Endodermal cell (in vitro differentiated cells): ENCODE measurements at places on chromosomes 12 and 14. TPM values are rescaled to one million over a fixed set of nuclear protein-coding genes. Genes with fewer than 3 reads are reported as not detected.
A peak's percentile ranks its signal among the peaks of the same experiment; 100 is the strongest.

The AKAP3 gene
- total RNA-seq, result 0.69 to 0.86 TPM (median 0.75 TPM) in 3 replicates

The PEBP1 gene
- 153 and 170 TPM in 2 replicates for total RNA-seq

The CAPZA3 gene
- not detected in 3 replicates for total RNA-seq

The GLS2 gene
- 2.2 and 2.7 TPM in 2 replicates for total RNA-seq

DNA sequence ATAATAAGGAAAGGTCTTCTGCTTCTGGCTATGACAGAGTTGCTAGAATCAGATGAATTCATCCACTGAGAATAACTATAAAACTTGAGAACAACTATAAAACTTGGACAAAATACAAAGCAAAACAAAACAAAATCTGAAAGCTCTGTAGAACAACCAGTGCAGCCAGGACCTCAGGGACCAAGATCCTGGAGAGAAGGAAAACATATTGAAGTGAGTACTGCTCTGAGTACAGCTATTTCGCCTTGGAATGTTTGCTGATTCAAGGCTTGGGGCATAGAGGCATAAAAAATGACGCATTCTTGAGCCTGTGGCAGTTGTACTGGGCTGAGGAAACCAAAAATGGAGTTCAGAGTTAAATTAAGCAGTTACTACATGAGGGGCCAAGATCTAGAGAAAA is 21.7 kb downstream of the FOXA1 start:
- H3K36me3 ChIP-seq, result no peaks in the 10 kb centered on the region
- peaks cover 13% of the 10 kb centered on the region for H3K27me3 ChIP-seq
- no peak for DNase-seq
- no peak overlapping the region for H3K27ac ChIP-seq

DNA sequence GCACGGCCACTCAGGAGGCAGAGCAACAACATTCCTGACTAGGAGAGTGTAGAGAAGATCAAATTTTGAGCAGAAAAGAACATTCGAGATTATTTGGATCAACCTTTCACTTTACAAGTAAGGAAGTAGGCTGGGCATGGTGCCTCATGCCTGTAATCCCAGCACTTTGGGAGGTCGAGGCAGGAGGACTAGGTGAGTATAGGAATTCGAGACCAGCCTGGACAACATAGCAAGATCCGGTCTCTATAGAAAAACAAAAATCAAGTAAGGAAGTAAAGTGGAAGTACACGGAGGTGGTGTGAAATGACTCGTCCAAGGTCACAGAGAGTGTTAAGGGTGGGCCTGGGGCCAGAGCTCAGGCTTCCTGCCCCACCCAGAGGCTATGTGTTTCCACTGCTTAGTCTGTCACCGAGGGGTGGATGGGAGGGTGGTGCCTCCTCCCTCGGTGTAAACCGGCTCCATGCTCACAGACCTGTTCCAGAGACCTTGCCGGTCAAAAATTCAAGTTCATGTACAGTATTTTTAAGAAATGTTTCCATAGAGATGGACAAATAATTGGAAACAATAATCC is 51.9 kb downstream of the MAP1LC3B2 start:
- no peak overlapping the region for H3K27ac ChIP-seq
- H3K27me3 ChIP-seq, result no peaks in the 10 kb centered on the region
- no peaks in the 10 kb centered on the region for H3K36me3 ChIP-seq
- no peak overlapping the region for H3K4me3 ChIP-seq

GRCh38 chr12:48980389-48980952 is 2.3 kb downstream of the WNT1 start:
- peaks cover 99% of the 10 kb centered on the region for H3K27me3 ChIP-seq
- peak; percentile 94 for DNase-seq
- peaks cover 8% of the 10 kb centered on the region for H3K4me1 ChIP-seq
- H3K36me3 ChIP-seq, result no peaks in the 10 kb centered on the region
- peak overlapping the region; percentile 71 for H3K4me3 ChIP-seq
- H3K27ac ChIP-seq, result no peak overlapping the region

DNA sequence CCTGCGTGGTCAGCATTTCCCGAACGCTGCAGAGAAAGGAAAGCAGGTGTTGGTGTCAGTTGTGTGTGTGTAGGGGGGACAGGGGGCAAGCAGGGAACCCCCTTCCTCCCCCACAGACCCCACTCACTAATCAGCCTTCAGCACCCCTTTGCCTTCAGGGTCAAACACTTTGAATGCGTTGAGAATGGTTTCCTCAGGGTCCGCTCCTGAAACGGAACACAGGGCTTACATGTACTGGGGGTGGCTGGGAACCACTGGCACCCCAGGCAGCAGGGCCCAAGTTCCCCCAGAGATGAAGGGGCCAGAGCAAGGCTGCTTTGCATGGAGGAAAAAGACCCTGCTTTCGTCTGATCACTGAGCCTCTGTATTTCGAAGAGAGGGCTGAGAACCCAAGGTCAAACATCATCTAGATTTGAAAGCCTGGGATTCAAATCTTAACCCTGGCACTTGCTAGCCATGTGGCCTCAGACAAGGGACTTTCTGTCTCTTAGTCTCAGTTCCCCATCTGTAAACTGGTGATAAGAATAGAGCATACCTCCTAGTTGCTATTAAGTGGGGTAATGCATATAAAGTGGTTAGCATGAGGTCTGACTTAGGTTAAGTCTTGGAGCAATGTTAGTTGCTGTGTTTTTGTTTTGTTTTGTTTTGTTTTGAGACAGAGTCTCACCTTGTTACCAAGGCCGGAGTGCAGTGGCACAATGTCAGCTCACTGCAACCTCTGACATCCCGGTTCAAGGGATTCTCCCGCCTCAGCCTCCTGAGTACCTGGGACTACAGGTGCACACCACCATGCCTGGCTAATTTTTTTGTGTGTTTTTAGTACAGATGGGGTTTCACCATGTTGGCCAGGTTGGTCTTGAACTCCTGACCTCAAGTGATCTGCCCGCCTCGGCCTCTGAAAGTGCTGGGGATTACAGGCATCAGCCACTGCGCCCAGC is 7.0 kb downstream of the MYL2 start:
- H3K27me3 ChIP-seq, result no peaks in the 10 kb centered on the region
- no peak overlapping the region for H3K4me3 ChIP-seq
- H3K27ac ChIP-seq, result no peak overlapping the region
- no peaks in the 10 kb centered on the region for H3K4me1 ChIP-seq
- H3K36me3 ChIP-seq, result no peaks in the 10 kb centered on the region
